ENCODE measurements at places on chromosomes 3 and 15.

- no peak for DNase-seq
These were observed 63.0 kb downstream of the SFMBT1 start for GRCh38 chr3:52982839-52983238.

DNA sequence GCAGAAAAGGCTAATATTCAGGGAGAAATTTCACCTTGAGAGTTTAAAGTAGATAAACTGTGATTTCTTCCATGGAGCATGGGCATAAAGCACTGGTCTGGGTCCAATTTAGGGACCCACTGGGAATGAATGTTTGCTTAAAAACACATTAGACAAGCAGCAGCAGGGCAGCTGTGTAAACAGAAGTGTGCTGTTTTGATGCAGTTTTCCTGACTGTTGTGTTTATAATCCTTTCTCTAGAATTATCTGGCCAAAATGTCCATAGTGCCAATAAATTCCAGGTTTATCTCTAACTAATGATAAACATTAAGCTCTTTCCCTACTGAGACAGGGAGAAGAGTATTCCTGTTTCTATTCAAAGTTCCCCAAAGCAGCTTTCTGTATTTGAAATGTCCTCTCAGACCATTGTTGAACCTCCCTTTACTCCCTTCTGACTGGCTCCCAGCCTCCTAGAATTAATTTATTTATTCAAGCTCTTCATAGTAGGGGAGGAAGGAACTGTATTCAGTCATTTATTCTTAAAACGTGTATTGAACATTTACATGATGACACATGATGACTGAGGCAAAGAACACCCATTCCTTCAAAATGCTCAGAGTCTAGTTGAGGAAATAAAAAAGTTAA lies 7.0 kb upstream of the TM4SF18 start:
- no peak for DNase-seq

GRCh38 chr3:52572221-52572620 lies 35.8 kb downstream of the UQCC5 start:
- DNase-seq, result no peak

GRCh38 chr3:114453361-114453780 lies 159.5 kb downstream of the TIGIT start:
- no peak for DNase-seq

GRCh38 chr3:43879166-43879565 lies 188.4 kb downstream of the ABHD5 start:
- no peak for DNase-seq

DNA sequence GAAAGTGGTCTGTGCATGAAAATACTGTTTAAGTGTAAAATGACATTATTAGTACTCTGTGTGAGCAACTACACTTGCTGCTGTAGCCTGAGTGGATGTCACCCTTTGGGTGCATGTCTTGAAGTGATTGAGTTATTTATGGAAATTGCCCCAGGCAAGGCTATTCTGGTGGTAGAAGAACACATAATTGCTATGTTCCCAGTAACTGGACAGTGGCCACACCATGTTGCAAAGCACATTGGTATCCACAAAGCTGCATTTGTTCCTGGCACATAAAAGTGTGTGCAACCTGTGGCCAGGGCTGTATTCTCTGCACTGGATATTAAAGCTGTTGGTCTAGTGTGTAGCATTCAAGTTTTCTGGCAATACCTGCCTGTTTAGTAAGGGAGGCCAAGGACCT lies 23.8 kb downstream of the MTMR14 start:
- DNase-seq, result no peak

- DNase-seq, result no peak
These were observed at the start of gene ALDH1A2 for GRCh38 chr15:58065445-58066041. Gene ALDH1A2 (minus strand): TSS chr15:58065711. CDS start chr15:58065650, 61 bp downstream.

DNA sequence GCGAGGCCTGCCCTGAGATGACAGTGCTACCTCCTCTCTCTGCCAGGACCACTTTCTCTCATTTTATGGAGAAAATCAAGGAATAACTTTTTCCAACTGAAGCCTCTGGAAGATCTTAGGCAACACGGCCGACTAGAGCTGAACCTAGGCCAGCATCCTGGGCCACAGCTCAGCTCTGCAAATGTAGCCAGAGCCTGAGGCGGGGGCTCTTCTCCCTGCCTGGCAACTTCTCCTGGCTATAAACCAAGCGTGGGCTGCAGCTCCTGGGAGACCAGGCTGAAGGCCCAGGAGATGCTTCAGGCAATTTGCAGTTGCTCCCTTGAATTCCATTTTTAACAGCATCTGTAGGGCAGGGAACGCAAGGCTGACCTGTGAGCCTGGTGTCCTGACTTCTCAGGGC lies 74.9 kb downstream of the CEMIP start:
- no peak for DNase-seq

- DNase-seq, result peak; percentile 10
These were observed 5.6 kb downstream of the CSK start for GRCh38 chr15:74787251-74788041.
